Sigmoid colon (tissue), 7 donors: ENCODE measurements at places on chromosomes 7 and 10.

DNA sequence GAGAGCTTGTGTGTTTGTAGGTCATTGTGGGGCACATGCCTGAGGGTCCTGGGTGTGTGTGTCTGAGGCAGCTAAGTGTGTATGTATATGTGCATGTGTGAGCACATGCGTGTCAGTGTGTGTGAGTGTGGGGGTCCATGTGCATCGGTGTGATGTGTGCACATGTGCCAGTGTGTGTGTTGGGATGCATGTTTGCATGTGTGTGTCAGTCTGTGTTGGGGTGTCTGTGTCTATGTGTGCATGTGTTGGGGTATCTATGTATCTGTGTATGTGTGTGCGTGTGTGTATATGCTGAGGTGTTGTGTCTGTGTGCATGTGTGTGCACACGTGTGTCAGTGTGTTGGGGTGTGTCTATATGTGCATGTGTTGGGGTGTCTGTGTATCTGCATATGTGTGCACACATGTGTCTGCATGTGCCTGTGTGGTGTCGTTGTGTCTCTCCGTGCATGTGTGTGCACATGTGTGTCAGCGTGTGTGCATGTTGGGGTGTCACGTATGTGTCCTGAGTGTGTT lies 33.3 kb downstream of the PWWP2B start:
- DNase-seq: no peak

GRCh38 chr10:10865303-10865702 lies 152.4 kb upstream of the CELF2 start:
- no peak for DNase-seq

- DNase-seq: no peak
Observed at GRCh38 chr10:114682532-114682931, 24.5 kb upstream of the ABLIM1 start.

- DNase-seq: no peak
Observed at GRCh38 chr10:28375399-28376354, 72.8 kb upstream of the MPP7 start.

GRCh38 chr10:44863344-44864047 lies 47.6 kb upstream of the TMEM72 start:
- DNase-seq: no peak

DNA sequence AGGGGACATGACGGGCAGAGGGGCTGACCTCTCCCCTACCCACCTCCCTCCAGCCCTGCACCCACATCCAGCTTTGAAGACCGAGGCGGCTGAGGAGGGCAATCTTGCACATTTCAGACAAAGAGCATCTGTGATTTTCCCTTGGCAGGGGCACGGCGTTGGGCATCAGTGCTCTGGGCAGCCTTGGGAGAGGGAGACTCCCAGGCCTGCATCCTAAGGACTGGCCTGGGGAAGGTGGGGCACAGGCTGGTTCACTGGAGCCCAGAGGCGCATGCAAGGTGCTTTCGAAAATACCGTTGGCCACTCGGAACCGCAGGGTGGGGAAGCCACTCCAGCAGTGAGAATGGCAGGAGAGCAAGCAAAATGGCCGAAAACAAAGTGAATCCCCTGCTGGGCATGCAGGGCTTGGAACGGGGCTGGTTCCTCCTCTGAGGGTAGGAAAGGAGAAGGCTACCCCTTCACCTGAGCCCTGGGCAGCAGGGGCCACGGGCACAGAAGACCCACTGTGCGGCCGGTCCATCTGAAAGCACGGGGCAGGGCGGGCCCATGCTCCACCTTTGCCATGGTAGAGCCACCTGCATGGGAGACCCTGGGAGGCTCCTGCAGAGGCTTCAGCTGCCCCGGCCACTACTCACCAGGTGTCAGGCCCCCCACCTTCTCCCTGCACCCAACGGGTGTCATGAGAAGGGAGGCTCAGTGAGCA lies 49.8 kb downstream of the EBF3 start:
- DNase-seq: no peak

- DNase-seq: no peak
Observed at GRCh38 chr10:49349390-49349789, 46.5 kb downstream of the DRGX start.

GRCh38 chr7:50307368-50308032 lies 3.0 kb downstream of the IKZF1 start:
- no peak for DNase-seq

- no peak for DNase-seq
Observed at GRCh38 chr10:104614245-104614831, 26.8 kb upstream of the SORCS3 start.

DNA sequence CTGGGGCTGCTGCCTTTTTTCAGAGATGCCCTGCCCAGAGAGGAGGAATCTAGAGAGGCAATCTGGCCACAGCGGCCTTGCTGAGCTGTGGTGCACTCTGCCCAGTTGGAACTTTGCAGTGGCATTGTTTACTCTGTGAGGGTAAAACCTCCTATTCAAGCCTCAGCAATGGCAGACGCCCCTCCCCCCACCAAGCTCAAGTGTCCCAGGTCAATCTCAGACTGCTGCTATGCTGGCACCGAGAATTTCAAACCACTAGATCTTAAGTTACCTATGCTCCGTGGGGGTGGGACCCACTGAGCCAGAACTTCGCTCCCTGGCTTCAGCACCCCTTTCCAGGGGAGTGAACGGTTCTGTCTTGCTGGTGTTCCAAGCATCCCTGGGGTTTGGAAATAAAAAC lies 77.2 kb downstream of the EXOC4 start:
- DNase-seq: no peak

DNA sequence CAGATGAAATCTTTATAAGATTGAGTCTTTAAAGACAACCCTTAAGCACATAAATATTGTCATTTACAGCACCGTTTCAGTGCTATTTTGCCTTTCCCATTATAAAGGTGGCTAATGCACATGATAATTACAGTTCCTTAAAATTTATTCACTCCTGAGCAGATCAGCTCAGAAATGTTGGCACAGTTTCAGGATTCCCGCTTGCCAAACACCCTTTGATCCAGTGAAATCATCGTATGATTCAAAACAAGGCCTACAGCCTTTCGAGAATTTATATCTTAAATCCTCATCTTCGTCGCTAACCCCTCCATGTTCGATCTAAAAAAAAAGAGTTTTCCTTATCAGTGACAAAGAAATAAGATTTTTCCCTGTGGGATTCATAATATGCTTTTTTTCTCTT lies 14.1 kb upstream of the SOSTDC1 start:
- no peak for DNase-seq

DNA sequence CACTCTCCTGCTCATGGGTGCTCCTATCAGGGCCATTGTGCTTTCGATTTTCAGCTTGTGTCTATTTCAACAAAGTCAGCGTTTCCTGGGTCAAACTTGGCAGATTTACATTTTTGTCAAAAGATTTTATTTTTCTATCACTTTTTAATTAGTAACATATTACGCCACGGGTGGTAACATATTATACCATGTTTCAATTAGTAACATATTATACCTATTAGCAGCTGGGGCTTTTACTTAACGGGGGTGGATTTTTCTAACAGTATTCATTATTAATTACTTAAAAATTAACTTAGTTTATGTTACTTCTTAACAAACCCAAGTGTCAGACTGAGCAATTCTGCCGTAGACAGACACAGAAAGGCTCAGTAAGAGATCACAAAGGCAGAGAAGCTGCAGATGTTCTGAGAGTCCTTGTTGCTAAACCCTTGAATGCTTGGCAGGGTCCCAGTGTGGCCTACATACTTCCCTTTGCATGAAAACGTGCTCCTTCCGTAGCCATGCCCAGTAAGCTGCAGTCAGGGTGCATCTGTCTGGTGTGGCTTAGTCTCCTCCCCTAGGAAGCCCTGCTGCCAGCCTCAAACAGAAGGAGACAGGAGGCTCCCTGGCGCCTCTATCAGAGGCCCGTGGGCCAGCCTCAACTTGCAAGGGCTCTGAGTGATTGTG lies 263.1 kb upstream of the CXCL12 start:
- no peak for DNase-seq

DNA sequence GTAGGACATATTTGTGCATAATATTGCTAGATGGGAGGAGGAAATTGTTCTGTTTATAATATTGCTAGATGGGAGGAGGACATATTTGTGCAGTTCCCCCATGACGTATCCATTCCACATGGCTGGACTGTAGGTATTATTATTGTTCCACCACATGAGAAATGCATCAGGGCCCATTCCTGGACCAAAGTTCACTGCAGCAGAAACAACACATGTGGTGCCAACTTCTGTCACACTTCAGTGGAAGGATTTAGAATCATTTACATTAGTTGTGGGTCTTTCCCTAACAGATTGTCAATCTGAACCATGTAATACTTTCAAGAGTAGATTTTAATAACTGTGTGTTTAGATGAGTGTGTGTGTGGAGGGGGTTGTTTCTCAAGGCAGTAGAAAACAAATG lies 32.7 kb upstream of the MACC1 start:
- DNase-seq: no peak

- DNase-seq: no peak
Observed at GRCh38 chr10:126528315-126528835, 140.1 kb upstream of the ADAM12 start.

GRCh38 chr10:47361293-47361692 lies 13.1 kb downstream of the RBP3 start:
- no peak for DNase-seq

DNA sequence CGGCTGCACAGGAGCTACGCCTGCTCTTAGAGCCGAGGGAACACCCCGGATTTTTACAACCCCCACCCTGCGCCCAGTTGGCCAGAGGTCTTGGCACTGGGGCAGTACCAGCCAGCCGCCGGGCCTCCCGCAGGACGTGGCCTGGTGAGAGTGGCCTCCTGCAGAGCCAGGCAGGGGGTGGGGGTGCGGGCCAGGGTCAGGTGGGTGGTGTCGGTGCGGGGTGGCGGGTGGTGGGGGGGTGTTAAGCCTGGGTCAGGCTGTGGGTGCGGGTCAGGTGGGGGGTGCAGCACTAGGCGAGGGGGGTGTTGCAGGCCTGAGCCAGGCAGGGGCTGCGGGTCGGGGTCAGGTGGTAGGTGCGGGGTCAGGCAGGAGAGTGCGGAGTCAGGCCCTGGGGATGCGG lies 647 bp downstream of the ECHS1 start:
- no peak for DNase-seq

DNA sequence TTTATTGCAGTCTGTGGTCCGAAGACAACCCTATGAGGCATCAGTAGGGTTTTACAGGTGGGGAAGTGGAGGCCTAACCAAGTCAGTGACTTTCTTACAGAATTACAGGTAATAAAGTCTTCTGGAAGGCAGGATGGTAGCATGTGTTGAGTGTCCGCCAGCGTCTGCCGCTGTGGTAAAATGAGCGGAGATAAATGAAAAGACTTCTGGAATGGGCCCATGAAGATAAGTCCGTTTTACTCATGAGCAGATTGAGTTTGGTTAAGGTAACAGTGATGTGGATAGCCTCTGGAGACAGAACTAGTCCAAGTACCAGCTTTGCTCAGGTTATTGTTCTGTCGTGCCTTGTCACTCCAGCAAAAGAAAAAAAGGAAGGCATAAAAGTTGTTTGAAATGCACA lies 966 bp downstream of the FBH1 start:
- no peak for DNase-seq

GRCh38 chr10:34627331-34627730 lies 187.8 kb downstream of the PARD3 start:
- no peak for DNase-seq

DNA sequence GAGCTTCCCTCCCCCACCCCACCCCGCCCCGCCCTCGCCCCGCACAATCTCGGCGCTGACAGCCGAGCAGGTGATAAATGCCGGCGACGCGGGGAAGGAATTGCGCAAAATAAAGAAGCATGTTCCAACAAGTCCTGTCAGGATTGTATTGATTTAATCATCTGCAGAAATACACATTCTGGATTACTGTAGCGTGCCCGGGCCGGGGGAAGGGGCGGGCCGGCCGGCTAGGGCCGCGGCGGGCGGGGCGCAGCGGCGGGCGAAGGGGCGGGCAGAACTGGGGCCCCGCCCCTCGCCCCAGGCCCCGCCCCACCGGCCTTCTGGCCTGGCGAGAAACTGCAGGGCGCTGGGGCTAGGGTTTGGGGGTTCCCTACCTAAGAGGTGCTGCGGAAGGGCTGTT lies 88.9 kb upstream of the PAX2 start:
- DNase-seq: no peak

GRCh38 chr7:139659922-139660316 lies 117.9 kb downstream of the HIPK2 start:
- no peak for DNase-seq

GRCh38 chr10:4488904-4489303 lies 337.1 kb upstream of the AKR1E2 start:
- DNase-seq: no peak

DNA sequence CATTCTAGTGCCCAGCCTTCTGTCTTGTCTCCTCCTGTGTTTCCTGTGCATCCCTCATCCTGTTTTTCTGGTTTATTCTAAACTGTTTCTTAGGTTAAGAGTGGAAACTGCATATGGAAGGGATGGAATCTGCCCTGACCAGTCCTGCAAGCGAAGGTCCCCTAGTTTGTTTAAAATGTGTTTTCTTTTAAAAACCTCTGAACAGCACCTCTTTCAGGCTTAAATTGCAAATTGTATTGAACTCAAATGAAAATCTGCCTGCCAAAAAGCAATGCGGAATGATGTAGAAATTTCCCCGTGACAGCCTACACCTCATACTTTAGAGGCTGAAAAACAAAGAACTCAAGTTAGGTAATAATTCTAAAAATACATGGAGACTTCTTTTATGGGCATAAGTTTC lies 222.8 kb upstream of the IMMP2L start:
- DNase-seq: no peak

- DNase-seq: no peak
Observed at GRCh38 chr7:116588225-116588624, 63.4 kb downstream of the CAV1 start.

DNA sequence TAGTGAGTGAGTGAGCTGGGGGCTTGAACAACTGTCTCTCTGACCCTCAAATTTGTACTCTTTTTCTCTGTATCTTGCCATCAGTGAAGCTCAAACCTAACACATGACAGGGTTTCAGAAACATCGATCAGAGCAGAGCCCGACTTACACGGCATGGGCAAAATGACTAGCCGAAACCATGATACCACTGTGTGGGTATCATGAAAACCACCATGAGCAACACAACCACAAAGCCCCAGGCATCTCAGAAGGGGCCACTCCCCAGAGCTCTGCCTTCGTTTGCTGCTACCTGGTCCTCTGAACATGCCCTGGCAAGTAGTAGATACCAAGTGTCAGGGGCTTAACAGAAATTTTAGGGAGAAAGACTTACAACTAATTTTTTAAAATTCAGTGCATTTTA lies 308.5 kb downstream of the WDR11 start:
- DNase-seq: no peak

DNA sequence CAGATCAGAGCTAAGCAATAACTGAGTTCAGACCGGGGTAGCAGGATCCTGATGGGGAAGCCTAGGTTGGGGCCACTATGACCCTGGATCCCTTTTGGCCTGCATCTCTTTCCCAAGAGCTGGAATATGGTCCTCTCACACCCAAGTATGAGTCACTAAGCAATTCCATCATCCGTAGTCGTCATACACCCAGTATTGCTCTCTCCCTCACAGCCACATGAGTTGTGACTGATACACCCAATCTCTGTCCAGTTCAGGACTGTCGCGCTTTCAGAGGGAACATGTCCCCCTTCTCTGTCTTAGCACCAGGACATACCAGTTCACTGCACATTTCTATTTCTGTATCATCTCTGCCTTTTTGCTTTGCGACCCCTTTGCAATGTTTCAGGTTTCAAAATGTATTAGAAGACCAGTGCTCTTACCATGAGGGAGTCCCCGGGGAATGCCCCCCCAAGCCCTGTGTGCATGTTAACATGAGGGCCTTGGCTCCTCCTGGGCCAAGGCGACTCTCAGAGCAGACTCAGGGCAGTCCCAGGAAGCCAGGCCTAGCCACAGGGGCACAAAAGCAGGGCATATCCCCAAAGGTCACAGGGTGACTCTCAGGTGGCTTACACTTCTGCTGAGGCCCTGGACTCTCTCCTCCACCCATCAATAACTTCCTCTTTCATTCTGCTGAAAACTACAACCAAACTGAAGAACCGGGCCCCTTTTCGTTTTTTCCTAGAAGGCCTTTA lies 75.3 kb upstream of the SAMD8 start:
- no peak for DNase-seq
